ENCODE measurements at places on chromosomes 2 and 18.

DNA sequence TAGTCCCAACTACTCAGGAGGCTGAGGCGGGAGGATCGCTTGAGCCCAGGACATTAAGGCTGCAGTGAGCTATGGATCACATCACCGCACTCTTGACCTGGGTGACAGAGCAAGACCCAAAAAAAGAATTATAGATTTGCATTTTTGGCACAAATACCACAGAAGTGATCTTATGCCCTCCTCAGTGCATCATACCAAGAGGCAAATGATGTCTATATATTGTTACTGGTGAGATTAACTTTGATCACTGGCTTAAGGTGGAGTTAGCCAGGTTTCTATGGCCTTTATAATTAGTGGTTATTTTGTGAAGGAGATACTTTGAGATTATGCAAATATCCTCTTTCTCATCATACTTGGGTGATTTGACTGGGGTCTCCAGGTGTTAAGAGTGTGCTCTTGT, 22.1 kb upstream of the CATIP start:
- DNase-seq = no peak

DNA sequence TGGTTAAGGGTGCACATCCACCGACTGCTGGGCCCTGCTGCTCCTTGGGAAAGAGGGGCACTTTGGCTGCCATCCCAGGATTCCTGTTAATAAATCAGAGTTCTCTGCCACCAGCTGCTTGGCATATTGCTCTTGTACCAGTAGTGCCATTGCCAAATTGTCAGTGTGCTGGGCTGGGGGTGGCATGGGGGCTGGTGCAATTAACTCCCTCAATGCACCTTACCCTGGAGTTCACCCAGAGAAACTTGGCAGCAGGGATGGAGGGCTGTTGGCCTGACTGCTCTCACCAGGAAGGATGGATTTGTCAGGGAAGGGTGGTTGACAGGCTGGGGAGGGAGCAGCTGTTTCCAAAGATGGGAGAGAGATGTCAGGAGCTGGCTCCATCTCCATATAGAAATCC, 94.6 kb upstream of the SKOR2 start:
- no peak for DNase-seq

DNA sequence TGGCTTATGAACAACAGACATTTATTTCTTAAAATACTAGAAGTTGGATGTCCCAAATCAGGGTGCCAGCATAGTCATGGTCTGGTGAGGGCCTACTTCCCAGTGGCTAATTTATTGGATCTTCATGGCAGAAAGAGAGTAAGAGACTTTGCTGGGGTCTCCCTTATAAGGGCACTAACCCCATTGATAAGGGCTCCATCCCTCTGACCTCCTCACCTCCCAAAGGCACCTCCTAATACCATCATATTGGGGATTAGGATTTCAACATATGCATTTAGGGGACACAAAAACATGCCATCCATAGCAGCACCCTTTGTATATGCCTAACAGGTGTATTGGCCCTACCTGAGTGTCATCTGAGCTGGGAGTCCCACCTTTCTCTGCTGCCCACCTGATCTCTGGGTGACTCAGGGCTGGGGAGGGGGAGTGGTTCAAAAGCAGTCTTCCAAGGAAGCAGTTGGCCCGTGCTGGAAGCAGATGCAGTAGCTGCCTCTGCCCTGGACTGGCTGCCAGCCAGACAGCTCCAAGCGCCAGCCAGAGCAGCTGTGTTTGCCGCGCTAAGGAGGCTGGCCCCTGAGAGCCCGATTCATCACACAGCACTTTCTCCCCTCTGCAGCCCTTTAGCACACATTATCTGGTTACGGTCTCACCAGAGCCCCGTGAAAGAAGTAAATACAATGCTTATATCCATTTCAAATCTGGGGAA, 84.6 kb downstream of the SMAD7 start:
- DNase-seq = no peak

DNA sequence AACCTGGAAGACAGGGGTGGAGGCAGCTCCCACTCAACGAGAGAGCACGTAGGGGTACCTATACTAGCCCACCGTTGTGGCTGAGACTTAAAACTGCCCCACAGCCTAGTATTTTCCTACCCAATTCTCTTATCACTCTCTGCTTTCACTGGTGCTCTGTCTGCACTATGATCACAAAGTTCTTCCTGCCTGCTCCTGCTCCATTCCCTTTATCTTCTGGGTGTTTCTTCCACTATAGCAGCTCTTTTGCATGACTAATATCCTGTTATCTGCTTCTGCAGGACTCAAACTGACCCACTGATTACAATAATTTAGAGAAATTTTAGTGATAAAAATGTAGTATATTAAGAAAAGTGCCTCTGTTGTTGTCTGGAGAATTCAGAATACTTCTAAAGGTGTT, 184.8 kb downstream of the LRP1B start:
- no peak for DNase-seq

GRCh38 chr2:216863946-216864345, 4.1 kb upstream of the TNP1 start:
- DNase-seq = no peak

GRCh38 chr2:128399690-128400291, 81.1 kb upstream of the HS6ST1 start:
- no peak for DNase-seq

- no peak for DNase-seq
Measured at GRCh38 chr2:26901326-26902183, 53.6 kb downstream of the DPYSL5 start.

- no peak for DNase-seq
Measured at GRCh38 chr2:100365434-100365833, 43.1 kb upstream of the LONRF2 start.

DNA sequence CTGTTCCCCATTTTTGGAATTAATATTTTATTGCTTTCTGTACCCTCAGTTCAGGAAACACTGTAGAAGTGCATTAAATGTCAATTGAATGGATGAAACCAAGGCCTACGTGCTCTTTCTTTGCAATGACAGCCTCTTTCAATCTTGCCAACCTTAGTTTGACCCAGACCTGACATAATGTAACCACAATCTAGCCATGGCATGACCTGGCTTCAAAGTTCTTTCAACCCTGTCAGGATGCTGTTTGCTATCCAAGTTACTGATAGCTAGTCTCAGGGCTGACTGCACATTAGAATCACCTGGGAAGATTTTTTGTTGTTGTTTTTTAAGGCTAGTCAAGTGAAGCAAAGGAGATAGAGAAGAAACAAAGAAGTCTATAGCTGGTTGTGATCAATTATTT, 190.9 kb upstream of the PKDCC start:
- DNase-seq = no peak

DNA sequence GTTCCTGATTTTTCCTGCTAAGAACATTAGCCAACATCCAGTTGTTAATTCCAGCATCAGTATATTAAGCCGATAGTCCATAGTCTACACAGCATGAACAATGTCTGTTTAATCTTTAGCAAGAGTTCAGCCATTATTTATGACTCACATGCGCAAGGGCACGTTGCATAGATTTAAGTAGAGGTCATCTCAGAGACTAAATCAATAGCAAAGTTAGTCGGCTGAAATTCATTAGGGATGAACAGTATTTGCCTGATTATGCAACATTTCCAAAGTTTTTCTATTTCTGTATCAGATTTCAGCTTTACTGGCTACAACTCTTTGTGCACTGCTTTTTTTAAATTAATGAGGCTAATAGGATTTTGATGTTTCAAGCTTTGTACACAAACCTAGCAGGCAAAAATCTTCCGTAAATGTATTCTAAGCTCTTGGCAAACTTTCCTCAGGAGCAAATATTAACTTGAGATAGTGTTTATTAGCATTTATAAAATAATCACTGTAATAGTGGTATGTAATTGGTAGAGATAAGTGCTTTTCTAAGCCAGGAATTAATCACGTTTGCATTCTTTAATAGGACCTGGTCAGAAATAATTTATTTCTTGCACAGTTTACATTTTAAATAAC, 578.7 kb upstream of the ID2 start:
- no peak for DNase-seq

- DNase-seq = no peak
Measured at GRCh38 chr2:16225545-16225944, 285.2 kb downstream of the MYCN start.

DNA sequence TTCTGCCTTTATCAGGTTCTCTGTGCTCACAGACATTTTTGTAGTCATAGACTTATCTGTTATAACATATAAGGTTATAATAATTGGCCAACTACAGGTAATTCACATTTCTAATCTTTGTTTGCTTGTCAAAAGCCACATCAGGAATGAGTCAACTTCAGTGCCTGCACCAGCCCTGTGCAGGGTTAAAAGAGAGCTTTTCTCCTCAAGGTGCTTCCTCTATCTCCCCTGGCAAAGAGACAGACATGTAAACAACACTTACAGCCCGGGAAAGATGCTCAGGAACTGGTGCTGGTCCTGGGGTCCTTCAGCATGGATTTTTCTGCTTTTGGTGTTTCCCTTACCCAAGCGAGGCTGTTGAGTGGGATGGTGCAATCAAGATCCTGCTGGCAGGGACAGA, 7.7 kb upstream of the EHD3 start:
- DNase-seq = no peak

DNA sequence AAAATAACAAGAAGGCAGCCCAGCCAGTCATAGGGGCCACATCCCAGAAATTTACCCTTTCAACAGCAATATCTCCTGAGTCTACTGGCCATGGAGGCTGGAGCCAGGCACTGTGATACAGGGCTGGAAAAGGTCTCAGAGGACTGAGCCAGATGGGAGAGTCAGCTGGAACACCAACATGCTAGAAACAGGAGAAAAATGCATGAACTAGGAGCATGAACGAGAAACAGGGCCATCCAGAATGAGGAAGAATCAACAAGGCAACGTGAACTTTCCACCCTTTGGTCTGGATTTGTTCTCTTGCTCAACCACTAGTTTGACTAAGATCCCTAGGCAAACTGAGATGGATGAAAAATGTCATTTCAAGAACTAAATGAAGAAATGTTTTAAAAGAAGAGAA, 13.1 kb downstream of the PID1 start:
- DNase-seq = no peak

GRCh38 chr2:164835302-164835701, 6.3 kb downstream of the COBLL1 start:
- no peak for DNase-seq

GRCh38 chr2:58156780-58157179, 84.3 kb downstream of the FANCL start:
- DNase-seq = no peak

Data from GOT3 (cell line).